ENCODE measurements at places on chromosomes 12 and 14.
A peak's percentile ranks its signal among the peaks of the same experiment; 100 is the strongest.

- no peak for DNase-seq
Observed at GRCh38 chr14:103016071-103016470, 41.3 kb downstream of the CDC42BPB start.

- no peak for DNase-seq
Observed at GRCh38 chr14:104353921-104354701, 215.7 kb downstream of the KIF26A start.

- DNase-seq = no peak
Observed at GRCh38 chr12:68080577-68080976, 79.0 kb downstream of the IFNG start.

DNA sequence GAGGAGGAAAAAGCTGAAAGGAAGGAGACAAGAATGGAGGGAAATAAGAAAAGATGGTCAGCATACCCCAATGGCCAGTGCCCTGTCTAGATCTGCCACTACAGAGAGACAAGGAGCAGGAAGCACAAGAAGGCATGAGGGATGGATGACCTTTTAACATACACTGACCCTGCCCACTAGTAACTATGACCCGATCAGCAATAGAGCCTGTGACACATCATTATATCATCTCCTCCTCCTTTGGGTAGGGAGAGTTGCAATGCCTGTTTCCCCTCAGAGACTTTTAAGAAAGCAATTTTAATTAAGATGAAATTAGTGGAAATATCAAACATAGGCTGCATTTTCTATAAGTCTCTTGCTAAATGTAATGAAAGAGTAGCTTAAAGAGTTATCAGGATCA lies 4.7 kb upstream of the SLC2A13 start:
- DNase-seq = no peak

GRCh38 chr14:104870368-104871144 lies 5.5 kb downstream of the CEP170B start:
- no peak for DNase-seq

DNA sequence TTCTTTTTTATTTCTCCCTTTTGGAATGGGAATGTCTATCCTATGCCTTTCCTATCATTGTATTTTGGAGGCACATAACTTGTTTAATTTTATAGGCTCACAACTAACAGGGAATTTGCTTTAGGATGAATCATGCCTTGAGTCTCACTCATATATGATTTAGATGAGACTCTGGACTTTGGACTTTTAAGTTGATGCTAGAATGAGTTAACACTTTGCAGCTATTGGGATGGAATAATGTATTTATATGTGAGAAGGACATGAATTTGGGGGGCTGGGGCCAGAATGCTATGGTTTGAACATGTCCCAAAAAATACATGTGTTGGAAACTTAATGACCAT lies 365.3 kb downstream of the ZFP36L1 start:
- DNase-seq = no peak

- DNase-seq = no peak
Observed at GRCh38 chr14:61520576-61520975, 174.7 kb upstream of the HIF1A start.

DNA sequence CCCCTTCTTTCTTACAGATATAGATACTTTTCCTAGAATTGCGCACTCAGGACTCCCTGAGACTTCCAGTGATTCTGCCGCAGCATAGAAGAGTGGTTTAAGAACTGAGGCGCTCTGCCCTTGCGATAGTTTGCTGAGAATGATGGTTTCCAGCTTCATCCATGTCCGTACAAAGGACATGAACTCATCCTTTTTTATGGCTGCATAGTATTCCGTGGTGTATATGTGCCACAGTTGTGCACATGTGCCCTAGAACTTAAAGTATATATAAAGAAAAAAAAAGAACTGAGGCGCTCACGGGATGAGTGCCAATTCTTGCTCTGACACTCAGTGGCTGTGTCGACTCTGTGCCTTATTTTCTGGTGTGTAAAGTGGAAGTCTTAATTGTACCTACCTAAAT lies 1.4 kb upstream of the CPM start:
- no peak for DNase-seq

- peak; percentile 48 for DNase-seq
Observed at GRCh38 chr14:81464253-81465002, 64.3 kb upstream of the STON2 start.

- DNase-seq = peak; percentile 25
Observed at GRCh38 chr12:116717466-116718437, 20.1 kb downstream of the SPRING1 start.

GRCh38 chr12:87280893-87281292 lies 748.3 kb downstream of the C12orf50 start:
- no peak for DNase-seq

- no peak for DNase-seq
Observed at GRCh38 chr12:51692016-51692415, 101.0 kb downstream of the SCN8A start.

- no peak for DNase-seq
Observed at GRCh38 chr12:53201639-53202038, 5.4 kb downstream of the ITGB7 start.

- DNase-seq = no peak
Observed at GRCh38 chr12:113099764-113100163, 35.8 kb downstream of the RASAL1 start.

DNA sequence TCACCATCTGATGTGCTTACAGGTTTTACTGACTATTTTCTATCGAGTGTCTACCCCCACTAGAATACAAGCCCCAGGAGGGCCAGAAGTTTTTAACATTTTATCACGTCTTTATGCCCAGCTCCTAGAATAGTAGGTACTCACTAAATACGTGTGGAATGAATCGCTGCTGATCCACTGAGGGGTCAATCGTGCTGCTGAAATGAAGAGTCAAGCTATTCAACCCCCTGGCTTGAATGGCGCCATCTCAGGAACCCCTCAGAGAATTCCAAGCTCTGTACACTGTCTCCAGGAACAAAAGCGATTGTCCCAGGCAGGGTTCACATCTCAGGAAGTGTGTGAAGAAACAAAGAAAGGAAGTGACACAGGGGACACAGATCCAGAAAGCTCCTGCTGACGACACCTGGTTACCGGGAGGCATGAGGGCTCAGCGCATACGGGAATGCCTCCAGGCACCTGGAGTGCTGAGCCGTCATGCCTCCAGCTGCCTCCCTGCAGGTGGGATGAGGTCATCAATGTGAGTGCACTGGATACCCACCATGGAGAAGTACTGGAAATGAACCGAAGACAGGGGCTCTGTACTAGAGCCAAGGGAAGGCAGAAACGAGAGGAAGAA lies 45.6 kb downstream of the PITPNM2 start:
- DNase-seq = no peak

DNA sequence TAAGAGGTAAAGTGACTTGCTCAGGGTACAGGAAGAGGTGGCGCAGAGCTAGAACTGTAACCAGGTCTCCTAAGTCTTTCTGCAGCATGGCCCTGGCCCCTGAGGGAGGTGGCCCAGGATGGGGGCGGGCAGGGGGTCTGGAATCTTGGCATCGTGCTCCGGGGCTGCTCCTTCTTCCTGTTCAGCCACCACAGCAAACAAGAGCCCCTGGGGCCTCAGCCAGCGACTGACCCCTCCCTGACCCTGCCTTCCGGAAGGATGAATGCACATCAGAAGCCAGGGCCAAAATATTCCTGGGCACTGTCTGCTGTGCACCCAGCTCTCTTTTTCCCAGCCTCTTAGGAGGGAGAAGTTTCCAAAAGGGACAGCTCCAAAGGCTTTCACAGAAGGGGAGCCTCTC lies 242.8 kb downstream of the DPF3 start:
- DNase-seq = no peak

- no peak for DNase-seq
Observed at GRCh38 chr14:104114421-104115130, 23.8 kb upstream of the KIF26A start.

DNA sequence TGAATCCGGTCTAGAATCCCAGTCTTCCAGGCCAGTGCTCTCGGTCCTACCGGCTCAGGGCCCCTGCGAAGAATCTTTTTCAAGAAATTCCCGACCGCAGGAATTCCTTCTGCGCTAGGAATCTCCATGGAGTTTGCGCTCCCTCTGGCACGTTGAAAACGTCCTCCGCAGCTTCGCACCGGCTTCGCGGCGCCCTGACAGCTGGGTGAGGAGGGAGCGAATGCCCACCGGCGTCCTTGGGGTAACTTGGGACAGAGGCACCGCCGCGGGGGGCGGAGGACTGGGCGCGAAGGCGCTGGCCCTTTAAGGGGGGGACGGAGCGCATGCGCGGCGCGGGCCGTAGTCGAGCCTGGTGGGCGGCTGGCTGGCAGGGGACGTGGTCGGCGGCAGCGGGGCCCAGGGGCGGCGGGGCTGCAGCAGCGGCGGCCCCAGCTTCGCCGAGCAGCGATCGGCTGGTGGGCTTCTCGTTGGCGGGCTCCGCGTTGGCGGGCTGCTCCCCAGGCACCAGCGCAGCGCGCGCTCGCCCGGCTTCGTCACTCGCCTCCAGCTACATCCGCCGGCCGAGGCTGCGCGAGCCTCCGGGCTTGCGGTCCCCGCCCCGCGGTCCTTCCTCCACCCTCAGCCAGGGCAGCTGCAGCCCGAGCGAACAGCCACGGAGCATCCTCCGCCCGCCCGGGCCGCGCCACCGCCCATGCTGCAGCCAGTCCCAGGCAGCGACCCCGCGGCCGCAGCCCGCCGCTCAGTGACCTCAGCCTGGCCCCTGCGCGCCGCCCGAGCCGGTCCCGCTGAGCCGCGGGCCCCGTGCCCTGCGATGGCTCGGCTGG lies at the start of gene VASH1:
Gene VASH1, plus strand, starts transcription at position 333 of the 824 bp plus-strand sequence. CDS start 1,354 bp downstream, outside the sequence.
- DNase-seq = peak; percentile 41

DNA sequence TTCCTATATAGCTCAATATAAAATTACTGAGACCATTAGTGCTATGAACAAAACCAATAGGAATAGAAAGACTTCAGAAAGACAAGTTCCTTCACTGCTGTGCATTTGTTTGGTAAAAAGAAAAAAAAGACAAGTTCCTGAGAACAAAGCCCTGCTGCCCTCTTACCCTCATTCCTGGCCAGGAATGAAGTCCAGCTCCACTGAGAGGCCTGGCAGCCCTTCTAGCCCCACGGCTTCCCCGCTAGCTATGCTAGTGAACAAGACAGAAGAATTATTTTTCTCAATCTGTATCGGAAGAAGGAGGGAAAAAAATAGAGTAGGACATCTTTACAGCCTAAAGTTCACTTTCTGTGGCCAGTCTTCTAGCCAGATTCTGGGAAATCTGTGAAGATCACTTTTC lies 1.6 kb downstream of the MFAP5 start:
- no peak for DNase-seq

GRCh38 chr14:77260199-77260598 lies 10.8 kb downstream of the NGB start:
- DNase-seq = no peak

- no peak for DNase-seq
Observed at GRCh38 chr12:53618275-53618674, 7.9 kb downstream of the ATF7 start.
